PC-9 (cell line): ENCODE measurements at places on chromosomes 1 and 21. TPM values are rescaled to one million over a fixed set of nuclear protein-coding genes. Genes with fewer than 3 reads are reported as not detected.

Gene PTPN22
- total RNA-seq: 0.11 TPM in 1 of 2 replicates, not detected in the other

Gene PLD5
- total RNA-seq: not detected in 2 replicates

Gene GJB3
- 58.6 and 63.0 TPM in 2 replicates for total RNA-seq

Gene HES3
- not detected in 2 replicates for total RNA-seq

Gene SOX13
- 89.9 and 102 TPM in 2 replicates for total RNA-seq

Gene FAM43B
- not detected in 2 replicates for total RNA-seq

Gene MXRA8
- total RNA-seq: 0.55 and 0.80 TPM in 2 replicates

Gene S100A7
- not detected in 2 replicates for total RNA-seq

Gene AUNIP
- total RNA-seq: 11.0 and 11.3 TPM in 2 replicates

Gene C1orf210
- total RNA-seq: 23.3 and 29.3 TPM in 2 replicates

Gene DIO1
- not detected in 2 replicates for total RNA-seq

Gene AK5
- total RNA-seq: 0.28 and 1.2 TPM in 2 replicates

Gene DNAH14
- 35.4 and 48.8 TPM in 2 replicates for total RNA-seq

Gene CD48
- total RNA-seq: not detected in 2 replicates

Gene LCE2A
- not detected in 2 replicates for total RNA-seq

Gene EFNA3
- 6.7 and 8.8 TPM in 2 replicates for total RNA-seq

Gene OTUD3
- 8.5 and 9.7 TPM in 2 replicates for total RNA-seq

Gene ARID4B
- 42.6 and 47.1 TPM in 2 replicates for total RNA-seq

Gene ATP1A2
- 1.1 TPM in 2 replicates for total RNA-seq

Gene SHC1
- total RNA-seq: 162 and 210 TPM in 2 replicates

Gene FAM110D
- 0.23 TPM in 1 of 2 replicates, not detected in the other for total RNA-seq

Gene TCHH
- 0.04 TPM in 1 of 2 replicates, not detected in the other for total RNA-seq

Gene TAF1A
- 18.4 and 19.3 TPM in 2 replicates for total RNA-seq

Gene ZSCAN20
- total RNA-seq: 6.0 and 6.4 TPM in 2 replicates

Gene TTC22
- 24.1 and 26.3 TPM in 2 replicates for total RNA-seq

Gene PTPRC
- total RNA-seq: 0.58 and 0.79 TPM in 2 replicates
